ENCODE measurements at places on chromosomes 6 and 20.

DNA sequence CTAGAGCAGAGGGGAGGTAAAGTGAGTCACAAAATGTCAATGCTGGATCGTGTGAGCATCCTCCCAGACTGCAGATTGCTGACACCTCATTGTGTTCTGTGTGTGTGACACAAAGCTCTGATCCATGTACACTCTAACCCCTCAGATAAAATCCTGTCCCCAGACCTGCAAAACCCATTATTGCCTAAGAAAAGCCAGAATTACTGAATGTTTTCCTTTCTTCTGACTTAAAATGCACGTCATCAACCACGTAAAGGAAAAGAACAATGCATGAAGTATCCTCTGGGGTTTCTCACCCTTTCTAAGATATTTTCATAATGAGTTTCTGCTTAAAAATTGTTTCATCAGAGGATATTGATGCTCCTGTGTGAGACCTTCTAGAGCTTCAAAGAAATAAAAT, 218.0 kb upstream of the PREP start:
- no peak for DNase-seq

DNA sequence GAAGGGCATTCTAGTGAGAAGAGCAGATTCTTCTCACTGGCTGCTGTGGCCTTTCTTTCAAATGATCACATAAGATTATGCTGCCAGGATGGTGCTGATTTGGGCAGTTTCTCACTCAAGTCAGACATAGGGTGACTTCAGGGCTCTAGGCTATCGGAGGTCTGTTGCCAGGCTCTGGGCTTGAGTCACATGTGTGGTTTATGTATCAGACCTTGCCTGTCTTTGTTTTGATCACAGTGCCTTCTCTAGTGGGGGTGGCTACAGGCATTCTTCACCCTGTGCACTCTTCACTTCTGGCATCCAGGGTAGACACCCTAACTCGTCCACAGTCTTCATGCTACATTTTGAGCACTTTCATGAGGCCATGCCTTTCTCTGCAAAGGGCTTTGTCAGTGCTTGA, 823.7 kb upstream of the MAN1A1 start:
- no peak for DNase-seq

GRCh38 chr6:153003366-153003690, 819 bp upstream of the MTRF1L start:
- DNase-seq: no peak

GRCh38 chr6:25042036-25042521, 106.3 kb upstream of the RIPOR2 start:
- DNase-seq: no peak

DNA sequence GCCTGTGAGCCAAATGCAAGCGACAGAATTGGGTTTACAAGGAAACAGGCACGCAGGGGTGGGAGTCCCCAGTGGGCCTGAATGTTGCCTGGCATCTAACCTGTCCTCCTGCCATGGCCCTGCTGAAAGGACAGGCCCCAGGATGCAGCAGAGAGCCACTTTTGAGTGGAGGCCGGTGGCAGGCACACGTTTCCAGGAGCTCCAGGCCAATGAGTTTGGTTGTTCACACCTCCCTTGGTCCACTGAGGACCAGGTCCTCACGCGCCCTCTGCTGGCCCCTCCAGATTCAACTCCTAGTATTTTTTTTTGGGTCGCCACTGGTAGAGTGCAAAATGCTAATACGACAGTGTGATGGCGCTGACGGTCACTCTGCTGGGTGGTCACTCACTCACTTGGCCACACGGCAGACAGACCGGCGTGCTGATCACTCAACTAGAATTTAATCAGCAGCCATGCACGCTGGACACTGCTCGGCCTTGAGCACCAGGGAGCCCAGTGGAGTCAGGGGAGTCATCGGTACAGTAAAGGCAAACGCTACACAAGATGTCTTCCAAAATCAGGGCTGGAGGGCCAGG, 81.7 kb upstream of the NFATC2 start:
- DNase-seq: peak; percentile 79

GRCh38 chr6:169188051-169188470, 65.6 kb downstream of the THBS2 start:
- DNase-seq: no peak

DNA sequence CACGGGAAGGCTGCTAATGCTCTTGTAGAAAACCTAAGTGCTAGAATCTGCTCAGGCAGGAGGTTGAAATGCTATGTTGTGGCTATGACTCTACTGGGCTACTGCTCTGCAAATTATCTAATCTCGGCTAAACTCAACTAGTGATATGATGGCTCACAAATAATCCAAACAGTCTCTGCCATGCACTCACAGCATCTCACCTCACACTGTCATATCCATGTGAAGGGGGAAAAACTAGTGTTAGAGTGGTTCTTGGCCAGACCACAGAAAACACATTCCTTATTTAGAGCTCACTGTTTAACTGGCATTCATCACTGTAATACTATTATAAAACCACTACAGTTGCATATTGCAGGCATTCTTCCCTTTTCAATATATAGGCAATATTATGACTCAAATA, 81.8 kb upstream of the DST start:
- no peak for DNase-seq

DNA sequence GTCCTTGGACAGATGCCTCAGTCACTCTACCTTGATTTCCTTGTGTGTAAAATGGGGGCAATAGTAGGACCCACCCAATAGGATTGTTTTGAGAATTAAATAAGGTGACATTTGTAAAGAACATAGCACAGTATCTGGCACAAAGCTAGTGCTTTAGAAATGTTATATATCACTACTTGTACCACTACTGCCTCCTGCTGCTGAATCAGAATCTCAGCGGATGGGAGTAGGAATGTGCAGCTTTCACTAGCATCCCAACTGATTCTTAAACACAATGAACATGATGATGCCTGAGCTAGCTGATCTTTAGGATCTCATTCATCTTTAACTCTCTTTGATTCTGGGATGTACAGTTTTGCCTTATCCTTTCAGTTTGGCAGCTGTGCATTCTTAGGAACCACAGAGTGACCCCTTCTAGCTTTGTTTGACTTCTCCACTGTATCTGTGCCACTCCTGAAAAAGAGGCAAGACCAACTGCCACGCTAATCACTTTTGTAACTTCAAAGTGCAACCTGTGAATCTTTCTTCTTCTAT, 7.2 kb downstream of the PBOV1 start:
- no peak for DNase-seq

- DNase-seq: no peak
Observed at GRCh38 chr6:155003476-155003875, 8.4 kb downstream of the TIAM2 start.

GRCh38 chr6:151699719-151700118, 107.8 kb upstream of the ESR1 start:
- DNase-seq: no peak
